ENCODE measurements at places on chromosomes 3 and 15.

DNA sequence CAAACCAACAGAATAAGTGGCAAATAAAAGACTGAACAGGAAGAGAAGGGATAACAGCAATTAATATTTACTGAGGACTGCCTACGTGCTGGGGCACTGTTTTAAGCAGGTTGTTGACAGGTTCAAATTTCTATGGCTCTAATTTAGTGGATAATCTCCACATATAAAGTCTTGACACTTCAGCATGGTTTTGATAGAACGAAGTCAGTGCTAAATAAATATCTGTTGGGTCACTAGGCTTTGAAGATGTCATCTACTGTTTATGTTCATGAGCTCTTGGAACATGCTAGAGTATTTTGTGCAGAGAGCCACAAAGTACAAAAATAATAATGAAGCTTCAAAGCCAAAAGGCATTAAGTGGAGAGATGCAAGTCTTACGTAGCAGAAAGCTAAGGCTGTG is 74.0 kb downstream of the SFMBT1 start:
- DNase-seq, result no peak

- DNase-seq, result peak; percentile 77
Observed at GRCh38 chr15:87973501-87974215, 282.9 kb downstream of the NTRK3 start.

- no peak for DNase-seq
Observed at GRCh38 chr15:34621675-34622074, 38.2 kb upstream of the GOLGA8B start.

- DNase-seq, result no peak
Observed at GRCh38 chr3:192122832-192123594, 604.3 kb downstream of the FGF12 start.

- no peak for DNase-seq
Observed at GRCh38 chr15:28919679-28920655, 34.2 kb downstream of the APBA2 start.

- DNase-seq, result no peak
Observed at GRCh38 chr15:46617507-46617906, 982.7 kb downstream of the SQOR start.

DNA sequence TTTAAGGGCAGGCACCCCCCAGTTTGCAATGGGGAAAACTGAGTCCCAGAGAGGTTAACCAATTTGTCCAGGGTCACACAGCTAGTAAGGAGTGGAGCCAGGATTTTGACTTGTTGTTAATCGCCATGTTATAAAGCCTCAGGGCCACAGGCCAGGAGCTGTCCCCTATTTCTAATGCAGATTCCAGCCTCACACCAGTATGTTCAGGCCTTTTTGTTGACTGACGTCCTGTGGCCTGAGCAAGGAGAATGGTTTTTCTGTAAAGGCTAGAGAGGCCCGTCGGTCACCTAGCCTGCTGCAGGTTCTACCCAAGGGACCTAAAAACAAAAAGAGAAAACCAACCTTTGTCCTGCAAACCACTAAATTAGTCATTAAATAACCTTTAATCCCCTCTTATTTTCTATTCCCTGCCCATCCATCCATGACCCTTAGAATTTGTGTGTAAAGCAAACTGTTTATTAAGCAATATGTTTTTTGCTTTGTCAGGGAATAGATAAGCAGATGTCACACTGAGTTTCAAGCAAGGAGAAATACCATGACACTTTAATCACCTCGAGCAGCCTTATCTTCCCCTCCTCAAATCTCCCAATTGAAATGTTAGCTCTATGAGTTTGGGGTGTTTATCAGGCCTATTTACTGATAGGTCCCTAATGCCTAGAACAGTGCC is 14.1 kb downstream of the ACOX2 start:
- DNase-seq, result peak; percentile 49

DNA sequence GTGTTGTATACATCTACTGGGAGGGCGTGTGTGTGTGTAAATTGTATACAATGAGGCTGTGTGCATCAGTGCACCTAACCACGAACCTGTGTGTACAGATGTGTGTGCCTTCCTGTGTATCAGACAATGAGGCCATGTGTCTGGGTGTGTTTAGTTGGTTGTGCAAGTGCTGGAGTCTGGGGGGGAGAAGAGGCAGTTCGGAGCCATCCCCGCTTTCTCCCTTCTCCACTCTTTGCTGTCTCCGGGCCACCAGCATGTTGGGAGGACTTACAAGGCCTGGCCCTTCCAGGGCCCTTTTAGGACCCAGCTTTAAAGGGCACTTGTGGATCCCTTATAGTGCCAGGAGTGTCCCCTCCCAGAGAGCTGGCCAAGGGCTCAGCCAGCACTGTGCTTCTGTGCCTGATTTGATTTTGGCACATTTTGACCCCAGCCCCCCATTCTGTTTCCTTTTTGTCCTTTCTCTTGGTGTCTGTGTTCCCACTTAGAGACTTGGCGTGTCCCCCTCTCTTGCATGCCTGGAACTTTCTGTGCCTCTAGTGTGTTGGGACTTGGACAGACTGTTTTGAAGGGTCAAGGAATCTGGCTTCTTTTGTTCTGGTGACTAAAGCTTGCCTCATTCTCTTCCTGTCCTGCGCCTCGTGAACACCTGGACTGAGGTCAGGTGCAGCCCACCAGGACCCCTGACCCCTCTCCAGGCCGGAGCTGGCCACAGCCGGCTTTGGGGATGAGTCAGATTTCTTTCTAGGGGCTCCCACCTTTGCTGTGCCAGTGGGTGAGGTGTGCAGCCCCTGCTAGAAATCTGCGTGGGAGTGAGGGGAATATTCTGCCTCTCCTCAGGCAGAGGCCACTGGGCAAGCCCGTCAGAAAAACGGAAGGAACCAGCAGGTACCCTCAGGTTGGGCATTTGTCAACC is 1.5 kb downstream of the CTDSPL start:
- no peak for DNase-seq

Measured in islet precursor cell (in vitro differentiated cells).